ENCODE measurements at places on chromosomes 3 and 15. TPM values are rescaled to one million over a fixed set of nuclear protein-coding genes. Genes with fewer than 3 reads are reported as not detected.
A peak's percentile ranks its signal among the peaks of the same experiment; 100 is the strongest.

- no peak for DNase-seq
Measured at GRCh38 chr3:123034996-123035395, 7.4 kb upstream of the SEMA5B start.

EPHA3 gene
- polyA plus RNA-seq, result 3.0 TPM

PLSCR5 gene
- polyA plus RNA-seq, result not detected

CISH gene
- 4.8 TPM for polyA plus RNA-seq

GRCh38 chr15:62758126-62758951 lies 284.2 kb upstream of the TPM1 start:
- DNase-seq, result no peak

CYFIP1 gene
- 35.9 TPM for polyA plus RNA-seq

DNAJA4 gene
- 24.3 TPM for polyA plus RNA-seq

GMNC gene
- not detected for polyA plus RNA-seq

DNA sequence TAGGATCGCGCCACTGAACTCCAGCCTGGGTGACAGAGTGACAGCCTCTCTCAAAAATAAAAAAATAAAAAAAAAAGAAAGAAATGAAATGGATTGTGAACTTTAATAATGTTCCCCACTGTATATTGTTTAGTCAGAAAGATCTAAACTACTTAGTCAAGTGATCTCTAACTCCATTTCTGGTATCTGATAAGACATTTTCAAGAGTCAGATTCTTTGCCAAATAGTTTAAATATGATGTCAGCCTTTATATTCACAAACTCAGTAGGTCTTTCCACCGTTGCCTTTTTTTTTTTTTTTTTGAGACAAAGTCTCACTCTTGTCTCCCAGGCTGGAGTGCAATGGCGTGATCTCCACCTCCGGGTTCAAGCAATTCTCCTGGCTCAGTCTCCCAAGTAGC lies 29.0 kb upstream of the OSBPL11 start:
- no peak for DNase-seq

GRCh38 chr3:169660709-169661360 lies 2.7 kb downstream of the MECOM start:
- DNase-seq, result peak; percentile 51

DNA sequence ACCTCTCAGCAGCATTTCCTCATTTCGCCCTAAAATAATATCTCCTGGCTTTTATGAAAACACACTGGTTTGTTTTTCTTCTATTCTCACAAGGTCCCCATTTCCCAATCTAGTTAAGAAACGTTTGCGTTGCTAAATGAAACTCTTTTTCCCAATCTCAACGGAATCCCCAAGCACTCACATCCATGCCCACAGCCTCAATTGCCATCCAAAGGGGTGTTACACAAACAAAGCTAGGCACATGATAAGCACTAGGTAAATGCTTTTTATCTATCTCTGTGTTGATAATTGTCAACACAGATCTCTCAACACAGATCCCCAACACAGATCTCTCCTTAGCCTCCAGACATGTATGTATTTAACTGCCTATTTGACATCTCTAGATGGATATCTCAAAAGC lies 35.2 kb upstream of the TF start:
- DNase-seq, result no peak

- DNase-seq, result no peak
Measured at GRCh38 chr3:147652651-147653366, 243.6 kb downstream of the ZIC1 start.

- DNase-seq, result peak; percentile 33
Measured at GRCh38 chr3:46422617-46423016, 15.6 kb downstream of the CCRL2 start.

GP9 gene
- polyA plus RNA-seq, result 0.06 TPM

KCNAB1 gene
- polyA plus RNA-seq, result 1.0 TPM

- no peak for DNase-seq
Measured at GRCh38 chr15:25392806-25393205, 46.0 kb downstream of the UBE3A start.

GABRR3 gene
- not detected for polyA plus RNA-seq

P2RY14 gene
- polyA plus RNA-seq, result not detected

EHHADH gene
- polyA plus RNA-seq, result 12.4 TPM

- no peak for DNase-seq
Measured at GRCh38 chr15:97174886-97175540, 785.5 kb upstream of the ARRDC4 start.

CYP1A2 gene
- not detected for polyA plus RNA-seq

- no peak for DNase-seq
Measured at GRCh38 chr3:147701195-147701594, 292.0 kb downstream of the ZIC1 start.

WDR93 gene
- polyA plus RNA-seq, result 0.09 TPM

- DNase-seq, result no peak
Measured at GRCh38 chr15:68311464-68311835, 33.9 kb downstream of the FEM1B start.

- DNase-seq, result no peak
Measured at GRCh38 chr3:157094751-157095480, 65.0 kb downstream of the CCNL1 start.

DNA sequence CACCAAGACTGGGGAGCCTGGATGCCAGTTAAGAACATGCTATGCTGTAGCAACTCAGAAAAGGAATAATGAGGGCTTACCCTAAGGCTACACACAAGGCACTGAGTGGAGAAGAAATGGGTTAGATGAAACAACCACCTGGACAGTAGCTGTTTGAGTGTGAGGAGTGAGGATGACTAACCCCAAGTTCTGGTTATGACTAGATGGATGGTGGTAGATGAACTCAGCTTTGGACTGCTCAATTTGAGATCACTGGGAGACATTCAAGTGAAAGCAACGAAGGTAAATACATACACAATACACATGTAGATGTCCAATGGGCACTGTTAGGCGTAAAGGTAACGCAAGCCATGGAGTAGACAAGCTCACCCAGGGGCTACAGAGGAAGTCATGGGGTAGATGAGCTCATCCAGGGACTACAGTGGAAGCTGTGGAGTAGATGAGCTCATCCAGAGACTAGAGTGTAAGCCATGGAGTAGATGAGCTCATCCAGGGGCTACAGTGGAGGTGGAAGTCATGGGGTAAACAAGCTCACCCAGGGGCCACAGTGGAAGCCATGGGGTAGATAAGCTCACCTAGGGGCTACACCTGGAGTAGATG lies 98.3 kb downstream of the ANO10 start:
- no peak for DNase-seq

GRCh38 chr3:191417457-191417729 lies 43.6 kb upstream of the PYDC2 start:
- no peak for DNase-seq

DNA sequence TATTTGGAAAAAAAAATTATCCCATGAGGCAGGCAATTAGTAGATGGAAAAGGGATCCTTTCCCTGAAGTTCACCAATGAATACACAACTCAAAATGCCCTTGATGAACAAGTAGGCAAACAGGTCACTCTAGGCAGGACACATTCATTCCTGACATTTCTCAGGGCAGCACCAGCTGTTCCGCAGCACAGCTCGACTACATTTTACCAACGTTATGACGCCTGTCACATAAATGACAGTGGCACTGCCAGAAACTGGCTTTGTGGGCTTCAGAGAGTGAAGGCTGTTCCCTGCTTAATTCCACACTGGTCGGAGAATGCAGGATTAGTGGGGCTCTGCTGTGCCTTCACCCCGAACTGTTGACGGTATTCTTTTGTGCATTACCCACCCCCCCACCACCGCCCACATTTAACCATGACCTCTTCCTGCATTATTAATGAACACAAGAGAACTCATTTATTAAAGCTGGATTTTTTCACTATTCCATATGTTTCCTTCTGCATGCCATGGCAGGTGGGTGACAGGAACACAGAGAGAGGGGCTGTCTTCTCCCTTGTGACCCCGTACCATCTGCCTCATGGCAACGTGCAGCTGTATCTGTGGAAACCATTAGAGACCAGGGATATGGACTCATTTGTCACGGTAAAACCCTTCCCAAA lies 197.6 kb downstream of the PDZRN3 start:
- no peak for DNase-seq

TUSC7 gene
- polyA plus RNA-seq, result not detected

GRCh38 chr3:185824051-185825005 lies 514 bp downstream of the IGF2BP2 start:
- peak; percentile 53 for DNase-seq

DNA sequence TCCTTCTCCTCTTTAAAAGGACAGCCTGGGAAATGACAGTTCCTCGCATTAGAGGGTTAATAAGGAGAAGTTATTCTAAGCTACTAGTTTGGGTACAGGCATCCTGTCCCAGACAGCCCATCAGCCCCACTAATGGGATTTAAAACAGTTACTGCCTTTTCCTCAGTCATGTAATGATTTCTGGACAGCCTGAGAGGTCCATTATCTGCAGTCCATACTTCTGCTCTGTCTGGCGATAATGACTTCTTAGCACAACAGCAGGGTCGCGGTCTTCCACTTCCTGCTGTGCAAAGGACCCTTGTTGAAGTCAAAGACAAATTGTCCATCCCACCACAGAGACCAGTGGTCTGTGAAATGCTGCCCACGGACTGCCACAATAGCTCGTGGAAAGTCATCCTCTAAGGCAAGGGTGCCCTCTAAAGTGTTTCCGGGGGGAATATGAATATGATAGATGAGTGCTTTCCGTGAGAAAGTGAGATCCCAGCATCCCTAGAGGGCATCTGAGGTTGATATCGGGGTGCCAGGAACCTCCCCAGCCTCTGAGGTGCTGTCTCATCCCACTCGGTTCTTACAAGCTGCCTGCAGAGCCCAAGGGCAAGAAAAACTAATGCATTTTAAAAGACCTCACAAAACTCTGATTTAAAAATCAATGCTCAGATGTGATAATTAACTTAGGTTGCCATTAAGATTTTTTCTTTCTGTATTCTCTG lies 100.7 kb downstream of the SHOX2 start:
- DNase-seq, result no peak

DNA sequence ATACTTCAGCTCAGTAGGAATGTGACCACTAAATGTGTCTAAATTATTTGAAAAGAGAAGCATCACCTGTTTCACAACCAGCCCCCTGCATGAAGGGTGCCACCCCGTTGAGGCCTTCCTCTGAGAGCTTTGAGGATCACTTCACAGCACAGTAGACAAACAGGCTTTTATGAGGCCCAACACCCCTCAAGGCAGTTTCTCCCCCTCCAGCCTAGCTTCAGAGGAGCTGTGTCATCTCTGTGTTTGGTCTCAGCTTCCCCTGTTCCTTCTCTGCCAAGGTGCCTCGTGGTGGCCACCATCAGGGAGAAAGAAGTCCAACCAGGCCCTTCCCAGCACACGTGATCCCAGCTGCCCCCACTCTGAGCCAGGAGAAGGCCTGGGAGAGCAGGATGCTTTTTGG lies 21.6 kb upstream of the DUSP7 start:
- DNase-seq, result no peak

DNA sequence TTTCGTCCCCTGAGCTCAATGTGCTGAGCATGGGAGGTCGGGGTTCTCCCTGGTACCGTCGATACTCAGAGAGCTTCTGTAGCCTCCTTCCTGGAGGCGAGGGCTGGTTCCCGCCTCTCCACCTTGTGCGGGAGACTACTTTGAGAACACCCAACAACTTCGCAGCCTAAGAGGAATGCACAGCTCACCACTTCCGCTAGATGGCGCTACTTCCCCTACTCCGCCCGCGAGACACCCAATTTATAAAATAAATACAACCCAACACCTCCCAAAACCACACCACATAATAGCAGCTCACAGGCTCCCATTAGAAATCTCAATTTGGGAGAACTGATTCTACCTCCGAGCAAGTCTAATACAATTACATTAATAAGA lies 1.2 kb downstream of the RGMA start:
- peak; percentile 74 for DNase-seq

- no peak for DNase-seq
Measured at GRCh38 chr3:69690-70089, 126.9 kb upstream of the CHL1 start.

NR1I2 gene
- polyA plus RNA-seq, result 166 TPM

DNA sequence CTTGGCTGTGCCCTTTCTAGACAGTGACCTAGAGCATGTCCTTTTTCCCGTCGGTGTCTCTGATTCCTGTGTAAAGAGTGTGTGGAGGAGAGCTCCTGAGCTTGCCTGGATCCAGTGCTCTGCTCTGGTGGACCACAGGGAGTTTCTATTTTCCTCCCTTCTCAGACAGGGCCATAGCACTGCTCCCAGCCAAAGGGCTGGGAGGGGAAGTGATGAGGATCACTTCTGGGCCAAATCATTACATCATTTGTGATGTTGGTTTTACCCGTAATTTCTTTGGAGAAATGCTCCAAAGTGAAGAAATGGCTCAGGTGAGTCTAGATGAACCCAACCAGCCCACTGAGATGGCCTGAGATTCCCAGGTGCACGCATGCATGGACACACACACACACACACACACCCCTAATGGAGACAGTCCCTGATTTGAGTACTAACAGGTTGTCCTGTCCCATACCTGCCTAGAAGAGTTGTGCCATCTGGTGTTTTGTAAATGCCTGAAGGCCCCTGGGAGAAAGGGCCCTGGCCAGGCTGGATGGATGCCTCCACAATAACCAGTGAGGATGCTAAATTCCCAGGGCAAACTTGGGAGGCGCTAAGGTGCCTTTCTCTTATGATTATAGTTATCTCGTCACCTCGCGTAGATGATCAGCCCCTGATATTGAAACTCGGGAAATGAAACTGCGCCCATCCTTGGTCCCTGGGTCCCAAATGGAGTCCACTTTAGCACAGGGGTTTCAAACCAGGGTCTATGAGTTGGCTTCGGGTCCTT lies 86.9 kb downstream of the ASB7 start:
- no peak for DNase-seq

DNA sequence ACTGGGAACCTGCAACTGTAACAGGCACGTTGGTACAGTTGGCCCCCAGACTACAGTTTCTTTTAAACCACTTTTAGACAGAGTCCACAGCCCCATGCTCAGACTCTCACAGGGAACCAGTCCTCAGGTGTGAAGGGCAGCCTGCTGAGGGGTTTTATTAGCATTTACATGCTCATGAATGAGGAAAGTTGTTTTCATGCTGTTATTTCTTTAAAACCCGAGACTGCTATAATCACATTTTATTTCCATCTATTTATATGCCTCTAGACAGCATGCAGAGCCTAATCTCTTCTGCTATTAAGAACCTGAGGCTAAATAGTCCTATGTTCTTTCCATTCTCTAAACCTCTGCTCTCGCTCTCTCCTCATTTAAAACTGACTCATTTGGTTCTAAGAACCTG lies 26.3 kb upstream of the FSIP1 start:
- no peak for DNase-seq
